ENCODE measurements at places on chromosomes 4 and X.

GRCh38 chrX:114162068-114162735, 421.7 kb upstream of the HTR2C start:
- no peak for DNase-seq

GRCh38 chrX:49273181-49273727, 3.7 kb downstream of the PPP1R3F start:
- DNase-seq = no peak

GRCh38 chrX:18076434-18076833, 144.3 kb downstream of the BEND2 start:
- no peak for DNase-seq

GRCh38 chrX:49840679-49841078, 11.6 kb downstream of the PAGE4 start:
- DNase-seq = peak; percentile 59

DNA sequence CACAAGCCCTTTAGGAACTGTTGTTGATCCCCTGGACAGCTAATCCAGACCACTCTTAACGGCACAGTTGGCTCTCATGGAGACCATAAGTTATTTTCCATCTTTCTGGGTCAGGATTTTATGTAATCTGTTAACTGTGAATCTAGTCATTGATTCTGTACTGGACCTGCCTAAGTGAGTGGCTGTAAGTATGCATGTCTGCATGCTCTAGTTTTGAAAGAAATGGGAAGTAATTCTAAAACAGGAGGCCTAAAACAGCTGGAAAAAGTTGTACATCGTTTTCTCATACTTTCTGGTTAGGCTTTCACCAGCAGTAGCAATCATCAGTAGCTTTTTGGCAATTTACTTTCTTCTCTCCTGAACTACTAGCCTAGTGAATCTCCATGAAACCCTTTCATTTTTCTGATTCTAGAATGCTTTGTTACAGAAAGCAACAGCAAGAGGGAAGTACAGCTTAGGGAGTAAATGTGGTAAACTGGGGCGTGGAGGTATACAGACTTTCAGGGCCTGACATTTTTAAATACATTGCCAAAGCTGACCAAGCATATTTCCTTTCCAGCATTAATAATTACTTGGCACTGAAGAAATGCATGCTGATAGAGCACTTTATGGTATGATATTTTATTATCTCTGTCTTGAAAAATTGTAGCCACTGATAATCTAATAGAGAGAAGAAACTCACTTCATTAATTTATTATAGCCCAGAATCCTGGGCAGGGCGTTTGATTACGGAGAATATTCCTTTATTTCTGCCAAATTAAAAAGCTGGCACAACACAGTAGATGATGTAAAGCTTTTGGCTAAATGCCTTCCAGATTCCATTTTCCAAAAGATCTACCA, 202.7 kb downstream of the BANK1 start:
- DNase-seq = no peak

- no peak for DNase-seq
Observed at GRCh38 chr4:177408023-177408422, 34.2 kb downstream of the AGA start.

- no peak for DNase-seq
Observed at GRCh38 chr4:169045862-169046584, 36.0 kb upstream of the CBR4 start.

DNA sequence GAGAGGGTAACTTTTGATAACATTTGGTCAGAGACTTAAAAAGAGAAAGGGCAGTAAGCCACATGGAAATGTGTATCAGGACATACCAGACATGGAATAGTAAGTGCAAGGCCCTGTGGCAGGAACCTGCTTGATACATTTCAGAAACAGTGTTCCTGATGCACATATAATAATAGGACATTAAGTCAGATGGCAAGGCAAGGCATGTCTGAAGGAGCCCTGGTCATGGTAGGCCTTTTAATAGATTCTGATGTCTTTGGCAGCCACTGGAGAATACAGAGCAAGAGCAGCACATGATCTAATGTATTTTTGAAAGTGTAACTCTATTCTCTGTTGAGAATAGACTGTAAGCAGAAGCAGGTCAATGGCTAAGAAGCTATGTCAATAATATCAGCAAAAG, 279.7 kb downstream of the CAMK2D start:
- no peak for DNase-seq

GRCh38 chr4:98573791-98574190, 84.6 kb downstream of the TSPAN5 start:
- peak; percentile 79 for DNase-seq

DNA sequence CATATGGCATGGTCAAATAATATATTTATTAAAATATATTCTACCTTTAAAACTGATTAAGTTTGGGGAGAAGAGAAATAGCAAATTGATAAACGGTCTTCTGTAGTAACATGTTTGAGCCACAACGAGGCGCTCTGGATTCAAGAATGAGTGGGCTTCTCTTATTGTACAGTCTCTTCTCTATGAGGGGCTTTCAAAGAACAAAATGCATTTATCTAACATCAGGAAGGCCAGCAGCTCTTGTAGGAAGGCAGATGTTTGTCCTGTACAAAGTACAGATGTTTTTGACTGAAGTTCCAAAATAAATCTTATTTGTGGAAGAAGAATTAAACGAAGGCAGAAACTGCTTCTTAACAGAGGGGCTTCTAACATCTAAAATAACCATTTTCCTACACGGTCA, 153.6 kb downstream of the RASL11B start:
- peak; percentile 33 for DNase-seq

DNA sequence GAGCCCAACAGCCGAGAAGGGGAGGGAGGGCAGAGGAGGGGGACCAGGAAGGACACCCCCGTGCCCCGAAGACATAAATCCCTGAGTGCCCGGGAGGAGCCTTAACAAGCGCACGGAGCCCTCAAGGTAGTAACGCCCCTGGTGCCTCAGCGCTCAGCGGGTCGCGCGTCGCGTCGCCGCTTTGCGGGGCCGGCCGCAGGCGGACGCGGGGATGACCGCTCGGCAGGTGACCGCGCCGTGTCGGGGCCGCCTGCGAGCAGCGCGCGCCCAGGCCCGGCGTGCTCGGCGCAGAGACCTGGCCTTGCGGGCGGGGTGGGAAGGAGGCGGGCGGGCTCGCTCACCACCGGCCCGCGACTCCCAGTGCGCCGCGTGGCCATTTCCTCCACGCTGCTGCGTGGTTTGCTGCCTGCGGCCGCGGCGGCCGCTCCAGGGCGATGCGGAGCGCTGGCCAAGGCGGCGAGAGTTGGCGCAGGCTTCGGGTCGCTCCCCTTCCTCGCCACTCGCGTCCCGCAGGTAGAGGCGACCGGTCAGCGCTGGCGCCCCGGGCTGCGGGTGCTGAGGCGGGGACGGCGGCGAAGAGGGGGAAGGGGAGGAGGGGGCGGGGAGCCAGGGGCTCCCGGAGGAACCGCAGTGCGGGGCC, 632 bp downstream of the CCSER1 start:
- no peak for DNase-seq

DNA sequence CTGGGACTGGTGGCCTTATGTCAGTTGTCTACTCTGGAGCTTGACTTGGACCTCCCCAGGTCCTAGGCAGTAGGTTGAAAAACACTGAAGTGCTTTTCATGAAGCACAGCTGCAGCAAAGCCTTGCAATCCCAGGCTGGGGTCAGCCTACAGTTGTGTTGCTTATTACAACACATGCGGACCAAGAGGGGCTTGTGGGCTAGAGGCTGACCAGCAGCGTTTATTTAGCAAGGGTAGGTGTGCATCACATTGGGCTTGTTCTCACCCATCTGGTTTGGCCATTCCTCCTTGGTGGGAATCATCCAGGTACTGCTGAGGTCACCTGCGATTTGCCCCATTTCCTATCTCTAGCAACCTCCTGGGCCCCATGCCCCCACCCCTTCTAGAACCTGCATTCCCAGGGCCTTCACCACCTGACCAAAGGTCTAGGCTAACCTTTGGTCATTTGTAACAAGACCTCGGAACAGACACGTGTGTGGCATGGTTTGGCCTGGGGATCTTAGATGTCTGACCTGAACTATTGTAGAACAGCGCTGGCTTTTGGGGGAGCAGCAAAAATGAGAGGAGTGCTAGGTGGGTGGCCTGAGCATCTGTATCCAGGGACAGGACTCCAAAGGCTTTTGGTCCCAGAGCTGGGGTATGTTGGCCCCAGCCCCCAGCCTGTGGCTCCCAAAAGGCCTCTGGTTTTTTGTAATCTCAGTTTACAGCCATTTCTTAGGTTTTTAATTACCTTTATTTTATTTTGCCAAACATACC, 3.0 kb downstream of the RPL10 start:
- peak; percentile 39 for DNase-seq

GRCh38 chr4:127709456-127709855, 20.7 kb upstream of the SLC25A31 start:
- peak; percentile 81 for DNase-seq

DNA sequence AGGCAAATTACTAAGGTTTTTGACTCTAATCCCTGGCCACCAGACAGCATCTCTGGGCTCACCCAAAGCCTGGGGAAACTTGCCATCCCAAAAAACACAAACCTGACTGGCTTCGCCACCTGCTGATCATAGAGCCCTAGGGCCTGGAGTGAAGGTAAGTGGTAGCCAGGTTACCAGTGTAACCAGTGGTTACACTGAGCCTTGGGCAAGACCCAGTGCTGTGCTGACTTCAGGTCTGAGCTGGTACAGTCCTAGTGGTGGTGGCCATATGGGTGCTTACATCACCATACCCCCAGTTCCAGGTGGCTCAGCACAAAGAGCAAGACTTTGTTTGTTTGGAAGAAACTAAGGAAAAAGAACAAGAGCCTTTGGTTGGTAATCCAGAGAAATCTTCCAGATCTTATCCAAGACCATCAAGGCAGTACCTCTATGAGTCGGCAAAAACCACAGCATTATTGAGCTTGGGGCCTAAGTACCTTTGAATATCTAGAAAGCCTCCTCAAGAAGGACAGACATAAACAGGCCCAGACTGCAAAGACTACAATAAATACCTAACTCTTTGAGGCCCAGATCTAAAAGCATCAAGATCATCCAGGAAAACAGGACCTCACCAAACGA, 13.7 kb downstream of the MED14 start:
- no peak for DNase-seq

DNA sequence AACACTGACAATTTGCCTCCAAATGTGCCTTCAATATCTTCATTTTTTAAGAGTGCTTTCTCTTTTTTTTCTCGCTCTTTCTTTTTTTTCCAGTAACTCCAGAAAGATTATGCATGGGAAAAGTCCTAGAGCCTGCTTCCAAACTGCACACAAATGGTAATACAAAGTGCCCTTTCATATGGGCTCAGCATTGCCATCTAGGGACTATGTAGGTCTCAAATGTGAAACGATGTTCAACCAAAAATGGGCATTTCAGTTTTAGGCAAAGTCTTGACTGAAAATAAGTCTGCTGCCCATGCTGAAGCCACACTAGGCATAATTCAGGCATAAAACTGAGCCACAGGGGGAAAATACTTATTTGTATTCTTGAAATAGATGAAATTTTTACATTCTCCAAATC, 65.6 kb downstream of the SYNPO2 start:
- peak; percentile 25 for DNase-seq

DNA sequence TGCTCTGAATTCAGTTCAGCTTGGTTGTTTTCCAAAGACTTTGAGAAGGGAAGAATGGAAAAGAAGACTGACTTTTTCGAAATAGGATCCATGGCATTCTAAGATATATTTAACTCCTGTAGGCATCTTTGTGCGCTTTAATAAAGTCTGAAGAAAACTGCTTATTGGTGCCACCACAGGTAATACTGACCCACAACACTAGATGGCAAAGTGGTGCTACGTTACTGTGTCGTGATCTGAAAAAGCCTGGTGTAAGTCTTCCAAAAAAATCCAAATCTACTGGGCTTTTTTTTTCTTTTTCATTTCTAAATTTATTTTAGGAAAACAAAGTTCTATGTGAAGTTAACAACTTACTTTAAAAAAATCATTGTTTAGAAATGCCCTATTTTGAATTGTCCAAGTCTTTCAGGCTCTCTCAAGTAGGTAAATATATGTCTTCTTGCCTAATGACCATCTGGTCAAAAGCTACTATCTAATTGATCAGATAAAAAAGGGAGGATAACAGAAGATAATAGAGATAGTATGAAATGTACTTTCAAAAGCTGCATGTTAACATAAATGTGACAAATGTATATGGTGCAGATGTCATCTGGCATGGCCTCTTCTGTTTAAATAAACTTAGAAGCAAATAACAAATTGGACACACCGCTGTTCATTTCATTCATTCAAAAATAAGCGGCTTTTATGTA, 47.0 kb upstream of the MID1IP1 start:
- peak; percentile 52 for DNase-seq

DNA sequence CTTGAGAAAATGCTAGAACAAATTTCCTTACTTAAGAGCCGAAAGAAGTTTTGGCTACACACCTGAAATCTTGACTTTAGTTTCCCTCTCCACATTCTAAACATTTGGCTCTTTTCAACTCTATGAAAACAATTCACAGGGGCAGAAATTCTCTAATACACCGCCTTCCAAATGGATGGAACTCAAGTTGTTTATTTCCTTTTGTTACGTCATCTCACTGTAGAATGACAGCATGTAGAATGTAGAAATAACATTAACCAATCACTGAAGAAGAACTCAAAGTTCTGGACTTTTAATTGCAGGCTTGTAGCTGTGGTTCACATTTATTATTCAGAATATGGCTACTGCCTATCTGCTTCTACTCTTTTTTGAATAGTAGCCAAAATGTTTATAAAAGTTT, 1.9 kb downstream of the DMP1 start:
- DNase-seq = no peak

- no peak for DNase-seq
Observed at GRCh38 chrX:153449368-153450113, 3.7 kb upstream of the TREX2 start.

DNA sequence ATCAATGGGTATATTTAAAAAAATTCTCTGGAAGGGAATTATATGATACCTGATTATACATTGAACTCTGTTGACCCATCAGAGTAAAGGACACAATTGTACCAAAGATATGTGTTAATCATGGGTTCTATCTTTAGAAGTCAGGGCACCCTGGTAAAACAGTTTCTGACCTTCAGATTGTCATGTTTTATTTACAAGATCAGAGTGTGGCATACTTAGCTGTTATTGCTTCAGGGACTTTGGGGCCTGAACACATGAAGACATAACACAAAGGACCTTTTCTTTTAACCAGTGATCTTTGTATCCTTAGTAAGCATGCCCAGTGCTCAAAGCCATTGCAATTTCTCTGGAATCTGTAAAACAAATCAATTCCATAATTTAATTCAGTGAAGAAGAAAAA, 204.8 kb upstream of the RPS6KA3 start:
- no peak for DNase-seq

GRCh38 chr4:111632641-111633151, 512.6 kb upstream of the FAM241A start:
- peak; percentile 85 for DNase-seq

DNA sequence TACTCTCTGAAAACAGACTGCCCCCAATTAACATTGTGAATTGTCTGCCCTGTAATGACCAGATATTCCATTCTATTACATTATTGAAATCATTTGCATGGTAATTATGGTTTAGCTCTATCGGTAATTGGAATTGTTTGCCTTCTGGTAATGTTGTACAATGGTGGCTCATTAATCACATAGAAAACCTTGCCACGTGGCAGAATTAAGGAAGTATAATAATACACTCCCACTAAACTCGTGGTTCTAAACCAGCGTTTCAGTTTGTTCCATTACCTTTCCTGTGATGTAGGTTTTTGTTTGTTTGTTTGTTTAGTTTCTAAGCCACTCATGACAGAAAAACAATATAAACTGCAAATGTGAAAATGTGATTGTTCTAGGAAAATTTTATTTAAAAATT, 45.1 kb upstream of the TAPT1 start:
- no peak for DNase-seq

All from bronchial epithelial cell (primary cell).